ENCODE measurements at places on chromosomes 12 and 14. TPM values are rescaled to one million over a fixed set of nuclear protein-coding genes. Genes with fewer than 3 reads are reported as not detected.
A peak's percentile ranks its signal among the peaks of the same experiment; 100 is the strongest.

GNB3 gene
- 0.27 TPM for total RNA-seq

IAPP gene
- not detected for total RNA-seq

GRCh38 chr14:68660495-68660894 lies 132.4 kb downstream of the ZFP36L1 start:
- DNase-seq, result no peak

DNA sequence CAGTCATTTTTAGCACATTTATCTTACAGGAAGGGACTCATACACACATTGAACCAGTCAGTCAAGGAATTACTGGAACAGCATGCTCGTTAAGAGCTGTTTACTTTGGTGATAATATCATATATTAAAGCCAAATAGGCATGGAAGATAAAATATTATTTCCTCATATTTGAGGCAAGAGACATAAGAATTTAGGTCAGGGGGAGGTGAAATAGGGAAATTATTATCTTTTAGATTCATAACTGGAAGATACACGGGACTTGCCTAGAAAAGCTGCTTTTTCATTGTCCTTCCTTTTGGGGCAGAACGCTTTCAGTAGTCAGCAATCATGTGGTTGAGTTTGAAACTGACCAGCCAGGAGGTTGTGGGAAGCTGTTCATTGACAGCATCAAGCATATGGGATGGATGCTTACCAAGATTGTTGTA lies 72.5 kb downstream of the NTN4 start:
- DNase-seq, result no peak

DNA sequence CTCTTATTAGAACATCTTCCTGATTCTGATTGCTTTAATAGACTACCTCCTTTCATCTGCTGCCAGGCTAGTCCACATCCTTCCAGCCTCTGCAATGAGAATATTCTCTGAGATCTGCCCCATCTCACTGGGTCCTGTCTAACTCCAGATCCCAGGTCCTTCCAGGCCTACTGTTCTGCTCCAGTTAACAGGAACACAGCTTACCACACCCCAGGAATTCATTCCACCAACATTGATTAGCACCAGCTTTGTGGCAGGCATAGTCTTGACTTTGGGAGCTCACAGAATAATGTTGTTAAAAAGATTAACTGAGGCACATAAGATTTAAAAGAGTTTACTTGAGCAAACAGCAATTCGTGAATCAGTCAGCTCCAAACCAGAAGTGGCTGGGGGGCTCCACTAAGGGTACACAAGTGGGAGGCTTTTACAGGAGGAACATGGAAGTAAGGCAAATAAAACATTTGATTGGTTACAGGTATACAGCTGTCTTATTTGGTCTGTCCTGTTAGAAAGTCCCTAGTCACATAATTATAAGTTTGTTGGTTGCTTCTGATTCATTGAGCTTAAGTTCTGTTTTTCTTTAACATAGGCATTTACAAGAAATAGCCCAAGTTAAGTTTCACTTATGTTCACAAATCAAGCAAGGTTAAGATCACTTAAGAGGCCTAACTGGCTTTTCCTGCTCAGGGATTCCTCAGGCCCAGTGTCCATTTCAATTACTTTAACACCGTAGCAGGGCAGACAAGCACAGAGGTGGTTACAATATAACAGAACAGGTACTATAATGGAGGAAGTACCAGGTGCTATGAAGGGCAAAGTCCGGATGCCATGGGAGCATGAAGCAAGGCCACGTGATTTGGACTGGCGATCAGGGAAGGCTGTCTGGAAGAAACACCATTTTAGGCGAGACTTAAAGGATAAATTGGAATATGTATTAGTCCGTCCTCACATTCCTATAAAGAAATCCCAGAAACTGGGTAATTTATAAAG lies 12.2 kb upstream of the MYH7 start:
- DNase-seq, result no peak

- peak; percentile 92 for DNase-seq
Measured at GRCh38 chr14:71399057-71399487, 491.8 kb downstream of the PCNX1 start.

DNA sequence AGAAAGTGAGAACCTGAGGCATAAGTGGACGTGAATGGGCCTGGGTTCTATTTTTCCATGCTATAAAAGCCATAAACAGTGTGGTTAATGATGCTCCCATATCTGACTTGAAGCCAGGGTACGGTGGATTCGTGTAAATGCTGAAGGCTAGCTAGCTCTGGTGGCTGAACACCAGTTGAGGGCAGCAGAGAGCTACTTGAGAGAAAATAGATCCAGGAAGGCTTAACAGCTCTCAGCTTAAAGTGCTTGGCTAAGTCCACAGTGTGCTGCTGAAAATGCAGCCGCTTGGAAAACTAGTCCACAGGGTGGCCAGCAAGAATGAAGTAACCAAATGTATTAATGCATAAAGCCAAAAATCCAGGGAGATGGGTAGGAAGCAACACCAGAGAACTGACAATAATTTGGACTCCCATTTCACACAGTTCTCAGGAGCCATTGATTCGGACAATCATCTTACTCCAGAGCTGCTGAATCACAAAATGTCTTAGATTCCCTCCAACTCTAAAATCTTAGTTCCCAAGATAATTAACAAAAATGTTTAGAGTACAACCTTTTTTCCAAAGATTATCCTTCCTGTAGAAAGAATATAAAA lies 15.0 kb upstream of the FOXG1 start:
- DNase-seq, result no peak

DNA sequence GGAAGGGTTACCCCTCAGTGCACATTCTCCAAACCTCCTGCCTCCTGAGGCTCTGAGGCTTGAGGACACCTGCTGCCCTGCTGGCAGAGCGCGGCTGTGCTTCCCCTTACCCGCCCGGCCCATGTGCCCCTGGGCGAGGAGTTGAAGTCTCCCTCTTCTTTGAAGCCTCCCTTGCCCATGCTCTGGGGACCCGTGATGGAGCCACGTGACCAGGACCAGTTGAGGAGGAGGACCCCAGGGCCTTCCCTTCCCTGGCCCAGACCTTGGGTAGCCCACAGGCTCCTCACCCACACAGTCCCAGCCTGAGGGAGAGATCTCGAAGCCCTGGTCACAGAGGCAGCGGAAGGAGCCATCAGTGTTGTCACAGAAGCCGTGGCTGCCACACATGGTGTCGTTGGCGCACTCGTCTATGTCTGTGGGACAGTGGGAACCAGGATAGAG lies 12.9 kb downstream of the ISCA2 start:
- DNase-seq, result peak; percentile 51

- no peak for DNase-seq
Measured at GRCh38 chr14:55578511-55578910, 1.5 kb upstream of the KTN1 start.

- no peak for DNase-seq
Measured at GRCh38 chr14:21346532-21347135, 37.2 kb downstream of the SUPT16H start.

GRCh38 chr12:50925342-50925651 lies 27.0 kb upstream of the HIGD1C start:
- peak; percentile 50 for DNase-seq

DNA sequence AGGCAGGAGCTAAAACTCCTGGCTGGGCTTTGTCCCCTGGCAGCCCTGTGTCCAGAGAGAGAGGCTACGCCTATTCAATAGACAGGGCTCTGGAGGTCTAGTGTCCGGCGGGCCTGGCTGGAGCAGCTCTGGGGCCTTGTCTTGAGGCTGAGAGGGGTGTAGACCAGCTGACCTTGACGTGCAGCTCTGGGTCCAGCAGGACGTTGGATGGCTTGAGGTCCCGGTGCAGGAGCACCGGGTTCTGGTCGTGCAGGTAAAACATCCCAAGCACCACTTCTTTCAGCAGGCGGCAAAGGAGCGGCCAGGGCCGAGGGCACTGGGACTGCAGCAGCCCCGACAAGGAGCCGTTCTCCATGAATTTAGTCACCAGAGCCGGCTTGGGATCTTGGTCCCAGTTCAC lies 948 bp downstream of the RIPK3 start:
- no peak for DNase-seq

- no peak for DNase-seq
Measured at GRCh38 chr12:6265038-6265405, 45.5 kb upstream of the PLEKHG6 start.

DNA sequence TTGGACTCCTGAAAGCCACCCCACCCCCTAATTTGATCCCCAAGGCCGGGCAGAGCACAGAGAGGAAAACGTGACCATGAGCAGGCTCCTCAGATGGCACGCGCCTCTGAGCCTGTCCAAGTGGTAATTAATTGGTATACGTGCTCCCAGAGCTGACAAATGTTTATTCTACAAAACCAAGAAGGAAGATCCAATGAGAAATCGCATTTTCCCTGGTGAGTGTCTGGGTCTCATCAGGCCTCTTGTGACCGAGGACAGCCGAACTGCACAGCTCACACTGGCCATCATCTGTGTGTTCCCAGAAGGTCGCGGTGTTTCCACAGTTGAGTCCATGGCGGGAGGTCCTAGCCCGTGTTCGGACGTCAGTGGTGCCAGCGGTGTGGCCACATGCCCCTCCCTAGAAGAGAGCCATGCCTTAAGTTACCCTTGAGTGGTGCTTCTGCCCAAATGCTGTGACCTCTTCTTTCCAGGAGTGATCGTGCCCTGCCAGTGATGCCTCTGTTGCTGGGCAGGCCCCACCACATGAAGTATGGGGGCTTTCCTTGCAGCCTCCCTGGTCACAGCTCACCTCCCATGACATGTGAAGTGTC lies 317.5 kb upstream of the RTL1 start:
- DNase-seq, result no peak

- no peak for DNase-seq
Measured at GRCh38 chr14:38127356-38127755, 80.3 kb upstream of the SSTR1 start.

GRCh38 chr12:75606956-75607355 lies 95.5 kb upstream of the KRR1 start:
- no peak for DNase-seq

- DNase-seq, result no peak
Measured at GRCh38 chr12:103883908-103884307, 42.9 kb upstream of the NT5DC3 start.

RASSF8 gene
- total RNA-seq, result 0.70 TPM

TAS2R30 gene
- 11.2 TPM for total RNA-seq

GRCh38 chr12:49983892-49984291 lies 11.1 kb downstream of the AQP6 start:
- DNase-seq, result no peak

GRCh38 chr14:51328064-51328771 lies 88.2 kb downstream of the TMX1 start:
- no peak for DNase-seq

DNA sequence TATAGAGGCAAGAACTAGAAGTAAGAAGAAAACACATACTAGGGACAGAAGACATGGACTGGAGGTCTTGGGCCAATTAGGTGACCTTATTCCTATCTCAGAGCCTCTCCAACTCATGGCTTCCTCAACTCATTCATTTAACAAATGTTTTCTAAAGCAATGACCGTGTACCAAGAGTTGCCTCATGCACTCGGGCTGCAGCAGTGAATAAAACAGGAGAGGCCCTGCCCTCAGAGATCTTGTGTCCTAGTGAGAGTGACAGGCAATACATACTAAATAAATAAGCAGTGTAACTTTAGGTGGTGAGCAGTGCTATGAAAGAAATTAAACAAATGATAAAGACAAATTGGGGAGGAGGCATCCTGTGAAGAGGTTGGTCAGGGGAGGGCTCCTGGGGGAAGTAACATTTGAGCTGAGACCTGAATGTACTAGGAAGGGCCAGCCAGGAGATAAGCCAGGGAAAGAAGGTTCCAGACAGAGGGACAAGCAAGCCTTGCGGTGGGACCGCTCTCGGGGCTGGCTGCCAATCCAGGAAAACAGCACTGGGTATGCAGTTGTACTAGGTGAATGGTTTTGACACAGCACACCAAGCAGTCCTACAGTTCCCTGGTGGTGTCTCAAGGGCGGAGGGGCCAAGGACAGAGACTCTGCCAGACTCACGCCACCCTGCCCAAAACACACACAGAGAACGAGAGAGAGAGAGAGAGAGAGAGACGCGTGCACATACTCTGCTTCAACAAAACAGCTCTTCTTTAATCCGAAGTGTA lies 1.3 kb downstream of the NINJ2 start:
- DNase-seq, result no peak

DNA sequence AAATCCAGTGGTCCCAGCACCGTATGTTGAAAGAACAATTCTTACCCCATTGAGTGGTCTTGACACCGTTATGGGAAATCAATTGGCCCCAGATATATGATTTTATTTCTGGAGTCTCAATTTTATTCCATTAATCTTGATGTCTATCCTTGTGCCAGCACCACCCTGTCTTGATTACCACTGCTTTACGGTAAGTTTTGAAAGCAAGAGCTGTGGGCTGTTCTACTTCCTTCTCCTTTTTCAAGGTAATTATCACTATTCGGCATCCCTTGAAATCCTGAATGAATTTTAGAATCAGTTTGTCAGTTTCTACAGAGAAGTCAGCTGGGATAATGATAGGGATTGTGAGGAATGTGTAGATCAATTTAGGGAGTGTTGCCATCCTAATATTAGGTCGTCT lies 160.8 kb upstream of the SFSWAP start:
- DNase-seq, result no peak

TSHR gene
- 0.37 TPM for total RNA-seq

- DNase-seq, result no peak
Measured at GRCh38 chr12:107178776-107179175, 85.4 kb upstream of the CRY1 start.

- no peak for DNase-seq
Measured at GRCh38 chr12:28390761-28391385, 200.6 kb downstream of the CCDC91 start.

- no peak for DNase-seq
Measured at GRCh38 chr14:94483729-94484275, 7.8 kb upstream of the SERPINA9 start.

NANOG gene
- not detected for total RNA-seq

DNA sequence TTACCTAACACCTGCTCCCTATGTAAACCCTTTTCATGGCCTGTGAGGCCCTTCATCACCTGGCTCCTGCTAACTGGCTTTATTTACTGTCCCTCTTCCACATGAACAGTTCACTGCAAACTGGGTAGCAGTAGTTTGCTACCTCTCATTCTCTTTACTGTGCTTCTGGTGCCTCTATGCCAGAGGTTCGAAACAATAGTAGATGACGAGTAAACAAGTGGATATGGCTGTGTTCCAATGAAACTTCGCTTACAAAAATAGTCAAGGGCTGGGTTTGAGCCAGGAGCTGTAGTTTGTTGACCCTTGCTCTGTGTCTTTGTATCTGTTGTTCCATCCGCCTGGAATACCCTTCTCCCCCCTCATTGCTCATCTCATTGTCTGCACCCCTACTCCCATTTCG lies 233.6 kb upstream of the RMST start:
- no peak for DNase-seq
